ENCODE measurements at places on chromosomes 16 and 17.

GRCh38 chr17:44146375-44147346, 4.9 kb downstream of the HROB start:
- DNase-seq, result no peak

DNA sequence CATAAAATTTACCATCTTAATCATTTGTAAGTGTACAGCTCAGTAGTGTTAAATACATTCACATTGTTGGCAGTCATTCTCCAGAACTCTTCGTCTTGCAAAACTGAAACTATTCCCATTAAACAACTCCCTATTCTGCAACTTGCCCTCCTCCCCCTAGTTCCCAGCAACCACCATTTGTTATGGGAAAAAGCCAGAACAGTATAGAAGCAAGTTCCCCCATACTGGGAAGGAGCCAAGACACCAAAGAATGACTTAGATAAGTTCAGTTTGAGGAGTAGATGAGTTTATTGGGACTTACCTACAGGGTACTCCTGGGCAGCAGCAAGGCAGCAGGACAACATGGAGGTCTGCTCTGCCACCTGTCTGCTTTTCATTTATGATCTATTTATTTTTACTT, 39.3 kb upstream of the TEKT1 start:
- DNase-seq, result no peak

- DNase-seq, result no peak
Measured at GRCh38 chr17:72719578-72720493, 372.7 kb downstream of the SLC39A11 start.

- DNase-seq, result no peak
Measured at GRCh38 chr17:40068917-40069750, 6.4 kb downstream of the THRA start.

- no peak for DNase-seq
Measured at GRCh38 chr16:25896411-25896810, 204.7 kb downstream of the HS3ST4 start.
